ENCODE measurements at places on chromosomes 5 and 9.

DNA sequence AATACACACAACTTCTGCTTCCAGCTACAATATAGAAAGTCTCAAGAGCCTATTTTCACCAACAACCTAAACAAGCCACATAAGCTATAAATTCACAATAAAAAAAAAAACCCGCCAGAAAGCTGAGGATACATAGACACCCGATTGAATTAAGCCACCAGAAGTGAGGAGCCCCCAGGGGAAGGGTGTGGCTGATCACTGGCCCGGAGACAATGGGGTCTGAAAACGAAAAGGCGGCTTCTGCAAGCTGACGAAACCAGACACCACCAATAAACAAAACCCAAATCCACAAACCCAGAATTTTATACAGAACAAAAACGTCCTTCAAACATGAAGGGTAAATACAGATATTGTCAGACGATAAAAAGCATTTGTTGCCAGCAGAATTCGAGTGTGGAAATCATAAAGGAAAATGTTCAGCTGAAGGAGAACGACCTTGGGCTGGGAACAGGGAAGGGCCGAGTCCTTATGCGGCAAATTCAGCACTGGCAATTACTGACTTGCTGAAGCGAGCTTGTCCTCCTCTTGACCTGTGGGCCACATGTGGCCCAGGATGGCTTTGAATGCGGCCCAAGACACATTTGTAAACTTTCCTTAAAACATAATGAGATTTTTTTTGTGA lies 39.6 kb upstream of the CEP72 start:
- no peak for DNase-seq

DNA sequence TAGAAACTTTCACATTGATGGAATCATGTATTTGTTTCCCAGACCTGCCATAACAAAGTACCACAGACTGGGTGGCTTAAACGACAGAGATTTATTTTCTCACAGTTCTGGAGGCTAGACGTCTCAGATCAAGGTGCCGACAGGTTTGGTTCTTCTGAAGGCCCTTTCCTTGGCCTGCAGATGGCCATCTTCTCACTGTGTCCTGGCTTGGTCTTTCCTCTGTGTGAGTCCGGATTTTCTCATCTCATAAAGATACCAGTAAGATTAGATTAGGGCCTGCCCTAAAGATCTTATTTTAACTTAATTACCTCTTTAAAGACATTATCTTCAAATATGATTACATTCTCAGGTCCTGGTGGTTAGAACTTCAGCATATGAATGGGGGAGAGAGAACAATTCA lies 5.8 kb downstream of the USP20 start:
- DNase-seq, result no peak

DNA sequence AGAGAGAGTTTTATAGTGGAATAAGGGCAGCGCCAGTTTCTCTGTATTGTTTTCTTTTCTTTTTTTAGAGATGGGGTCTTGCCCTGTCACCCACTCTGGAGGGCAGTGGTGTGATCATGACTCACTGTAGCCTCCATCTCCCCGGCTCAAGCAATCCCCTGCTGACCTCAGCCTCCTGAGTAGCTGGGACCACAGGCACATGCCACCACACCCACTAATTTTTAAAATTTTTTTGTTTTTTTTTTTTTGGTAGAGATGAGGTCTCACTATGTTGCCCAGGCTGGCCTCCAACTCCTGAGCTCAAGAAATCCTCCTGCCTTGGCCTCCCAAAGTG lies 119.0 kb downstream of the PIK3R1 start:
- DNase-seq, result no peak

- DNase-seq, result no peak
Observed at GRCh38 chr9:120610975-120611689, 31.2 kb upstream of the CDK5RAP2 start.

DNA sequence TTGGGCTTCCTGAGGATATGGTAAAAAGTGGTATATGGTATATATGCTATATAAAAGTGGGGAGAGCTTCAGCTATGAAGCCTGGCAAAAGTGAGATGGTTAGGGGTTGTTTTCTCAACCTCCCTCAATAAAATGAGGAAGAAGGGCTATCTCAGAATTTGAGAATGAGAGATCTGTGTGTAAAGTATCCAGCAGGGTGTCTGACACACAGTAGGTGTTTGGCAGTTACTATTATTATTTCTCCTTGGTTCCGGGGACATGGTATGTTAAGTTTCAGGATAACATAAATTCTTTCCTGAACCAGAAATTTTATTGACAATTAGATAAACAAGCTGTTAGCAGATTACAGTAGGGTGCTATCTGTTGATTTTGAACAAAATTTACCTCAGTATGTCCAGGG lies 94.1 kb downstream of the DENND1A start:
- no peak for DNase-seq

GRCh38 chr5:143551820-143552251 lies 148.3 kb upstream of the NR3C1 start:
- peak; percentile 76 for DNase-seq

- no peak for DNase-seq
Observed at GRCh38 chr9:113504725-113505590, 41.4 kb downstream of the RGS3 start.

- DNase-seq, result no peak
Observed at GRCh38 chr5:29113516-29113915, 2075.1 kb upstream of the CDH9 start.

- no peak for DNase-seq
Observed at GRCh38 chr5:141040093-141040770, 10.9 kb upstream of the PCDHB1 start.

- no peak for DNase-seq
Observed at GRCh38 chr9:133051281-133051900, 10.4 kb upstream of the CEL start.

DNA sequence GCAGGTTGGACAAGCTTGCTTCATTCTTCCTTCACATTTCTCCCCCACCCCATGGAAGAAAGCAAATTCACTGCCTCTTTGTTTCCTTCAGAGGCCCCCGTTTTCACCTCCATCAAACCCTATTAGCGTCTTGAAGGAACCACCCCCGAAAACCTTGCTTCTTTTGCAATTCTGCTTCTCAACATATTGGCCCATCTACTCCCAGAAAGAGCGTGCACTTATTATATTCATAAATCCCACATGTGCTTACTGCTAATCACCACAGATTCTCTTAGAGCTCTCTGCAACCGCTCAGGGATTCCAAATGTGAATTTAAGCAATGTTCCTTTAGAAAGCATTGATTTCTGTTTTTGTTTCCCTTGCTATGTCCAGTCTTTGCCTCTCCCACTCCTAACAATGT lies 1.1 kb downstream of the F2RL2 start:
- no peak for DNase-seq

DNA sequence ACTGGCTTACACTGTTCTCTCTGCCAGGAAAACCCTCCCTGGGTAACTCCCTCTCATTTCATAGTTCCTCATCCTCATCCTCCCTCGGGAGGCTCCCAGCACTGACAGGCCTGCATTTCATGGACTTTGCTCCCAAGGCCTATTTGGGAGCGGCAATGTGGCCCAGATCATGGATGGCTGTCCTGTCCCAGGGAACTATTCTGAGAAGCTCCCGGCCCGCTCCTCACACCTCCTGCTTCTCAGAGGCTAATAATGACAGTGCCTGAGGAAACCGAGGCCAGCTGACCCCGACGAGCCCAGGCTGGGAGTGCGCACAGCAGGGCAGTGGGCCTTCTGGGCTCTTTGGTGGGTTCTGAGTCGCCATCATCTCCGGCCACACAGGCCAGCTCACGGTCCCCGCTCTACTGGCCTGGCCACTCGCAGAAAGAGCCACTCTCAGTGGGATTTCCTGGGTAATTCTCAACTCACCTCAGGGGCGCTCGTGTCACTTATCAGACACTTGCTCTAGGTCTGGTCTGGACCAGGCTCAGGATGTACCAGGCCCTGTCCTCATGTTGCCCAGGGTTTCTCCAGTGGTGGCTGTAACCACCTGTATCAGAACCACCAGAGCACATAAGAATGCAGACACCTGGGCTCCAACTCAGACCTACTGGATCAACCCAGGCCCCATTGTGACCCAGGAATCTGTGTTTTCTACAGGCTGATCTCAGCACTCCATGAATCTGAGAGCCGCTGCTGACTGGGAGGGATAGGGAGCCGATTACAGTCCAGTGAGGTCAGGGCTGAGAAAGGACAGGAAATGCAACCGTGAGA lies 2.0 kb upstream of the DOLPP1 start:
- DNase-seq, result no peak

DNA sequence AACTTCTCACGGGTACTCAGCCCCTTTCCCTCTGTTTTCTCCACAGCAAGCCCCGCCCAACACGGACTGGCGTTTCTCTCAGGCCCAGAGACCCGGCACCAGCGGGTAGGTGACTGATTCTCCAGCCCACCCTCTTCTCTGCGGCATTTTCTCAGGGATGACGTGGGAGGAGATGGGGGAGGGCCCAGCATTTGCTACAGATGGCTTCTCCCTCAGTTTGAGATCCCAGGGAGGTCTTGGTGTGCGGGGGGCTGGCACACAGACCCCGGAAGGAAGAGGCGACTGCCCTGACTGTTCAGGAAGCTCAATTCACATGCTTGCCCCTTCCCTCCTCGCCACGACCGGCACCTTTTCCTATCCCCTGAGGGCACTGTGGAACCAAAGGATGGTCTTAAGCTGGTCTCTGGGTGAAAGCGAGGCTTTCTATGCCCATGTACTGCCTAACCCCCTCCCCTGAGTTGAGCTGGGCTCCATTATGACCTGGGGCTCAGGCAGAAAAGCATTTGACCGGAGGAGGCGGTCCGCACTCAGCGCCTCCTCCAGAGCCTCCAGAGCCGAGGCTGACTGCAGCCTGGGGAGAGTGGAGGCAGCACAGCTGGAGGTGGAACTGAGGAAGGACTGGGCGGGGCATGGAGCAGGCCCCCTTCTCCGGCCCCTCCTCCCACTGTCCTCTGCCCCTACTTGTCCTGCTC lies 6.0 kb downstream of the PCDHGC5 start:
- no peak for DNase-seq

DNA sequence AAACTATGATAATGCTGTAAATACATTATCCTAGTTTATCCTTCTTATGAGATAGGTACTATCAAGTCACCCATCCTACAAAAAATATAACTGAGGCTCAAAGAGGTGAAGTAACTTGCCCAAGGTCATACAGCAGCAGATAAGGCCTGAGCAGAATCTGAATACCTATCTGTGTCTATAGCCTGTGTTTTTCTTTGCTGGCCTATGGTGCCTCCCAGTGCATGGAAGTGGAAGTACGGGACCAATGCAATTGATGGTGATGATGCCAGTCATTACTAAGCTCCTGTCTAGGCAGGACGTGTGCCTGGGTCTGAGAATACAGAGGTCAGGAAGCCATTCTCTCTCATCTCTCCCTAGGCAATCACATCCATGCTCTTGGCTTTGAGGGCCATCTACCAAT lies 67.8 kb downstream of the FAT2 start:
- no peak for DNase-seq

All from fibroblast of skin of left biceps (primary cell).